ENCODE measurements at places on chromosomes 1 and 21.

GRCh38 chr1:204134103-204134502 is 17.7 kb downstream of the ETNK2 start:
- DNase-seq, result no peak

GRCh38 chr1:24786191-24786590 is 40.9 kb downstream of the CLIC4 start:
- peak; percentile 40 for DNase-seq

GRCh38 chr1:209344156-209344555 is 239.4 kb upstream of the CAMK1G start:
- DNase-seq, result no peak

DNA sequence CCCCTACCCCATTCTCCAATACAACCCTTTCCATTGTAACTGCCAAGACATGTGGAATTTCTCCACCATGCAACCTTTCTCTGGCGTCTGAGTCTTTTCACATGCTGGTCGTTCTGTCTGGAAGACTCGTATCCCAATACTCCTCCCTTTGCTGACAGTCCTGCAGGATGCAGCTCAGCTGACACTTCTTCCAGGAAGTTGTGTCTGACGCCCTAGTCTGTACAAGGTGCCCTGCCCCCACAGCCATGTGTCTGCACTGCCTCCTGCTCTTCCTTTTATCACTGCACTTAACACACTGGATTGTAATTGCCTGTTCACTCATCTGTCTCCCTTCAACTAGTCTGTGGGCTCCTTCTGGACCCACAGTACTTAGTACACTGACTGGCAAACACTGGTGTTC is 188.0 kb downstream of the LMX1A start:
- DNase-seq, result no peak

DNA sequence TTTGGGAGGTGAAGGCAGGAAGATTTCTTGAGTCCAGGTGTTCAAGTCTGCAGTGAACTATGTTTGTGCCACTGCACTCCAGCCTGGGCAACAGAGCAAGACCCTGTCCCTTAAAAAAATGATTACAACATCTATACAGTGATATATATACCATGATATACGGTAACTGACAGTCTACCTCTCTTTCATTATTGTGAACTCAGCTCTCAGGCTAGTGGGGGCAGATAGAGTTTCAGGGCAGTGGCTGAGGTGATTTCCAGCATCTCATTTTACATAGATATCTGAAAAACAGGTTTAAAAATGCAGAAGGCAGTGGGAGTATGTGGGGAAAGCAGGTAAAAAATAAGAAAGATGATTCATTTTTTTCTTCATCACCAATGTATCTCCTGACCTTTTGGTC is 8.1 kb upstream of the NTNG1 start:
- no peak for DNase-seq

DNA sequence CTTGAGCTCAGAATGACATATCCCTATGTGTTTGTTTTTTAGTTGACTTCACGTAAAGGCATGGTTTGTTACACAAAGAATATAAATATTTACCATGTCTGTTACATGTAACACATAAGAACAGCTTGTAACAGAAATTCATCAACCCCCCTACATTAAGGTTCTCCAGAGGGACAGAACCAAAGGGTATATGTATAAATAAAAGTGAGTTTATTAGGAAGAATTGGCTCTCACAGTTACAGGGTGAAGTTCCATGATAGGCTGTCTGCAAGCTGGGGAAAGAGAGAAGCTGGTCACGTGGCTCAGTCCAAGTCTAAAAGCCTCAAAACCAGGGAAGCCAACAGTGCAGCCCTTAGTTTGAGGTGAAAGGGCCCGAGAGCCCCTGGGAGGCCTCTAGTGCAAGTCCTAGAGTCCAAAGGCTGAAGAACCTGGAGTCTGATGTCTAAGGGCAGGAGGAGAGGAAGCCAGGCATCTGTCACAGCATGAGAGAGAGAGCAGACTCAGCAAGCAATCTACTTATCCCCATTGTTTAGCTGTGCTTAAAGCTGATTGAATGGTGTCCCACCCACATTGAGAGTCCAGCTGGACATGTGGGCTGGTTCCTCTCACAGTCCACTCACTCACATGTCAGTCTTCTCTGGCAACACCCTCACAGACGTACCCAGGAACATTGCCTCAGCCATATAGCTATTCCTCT is 15.8 kb downstream of the THRAP3 start:
- no peak for DNase-seq

DNA sequence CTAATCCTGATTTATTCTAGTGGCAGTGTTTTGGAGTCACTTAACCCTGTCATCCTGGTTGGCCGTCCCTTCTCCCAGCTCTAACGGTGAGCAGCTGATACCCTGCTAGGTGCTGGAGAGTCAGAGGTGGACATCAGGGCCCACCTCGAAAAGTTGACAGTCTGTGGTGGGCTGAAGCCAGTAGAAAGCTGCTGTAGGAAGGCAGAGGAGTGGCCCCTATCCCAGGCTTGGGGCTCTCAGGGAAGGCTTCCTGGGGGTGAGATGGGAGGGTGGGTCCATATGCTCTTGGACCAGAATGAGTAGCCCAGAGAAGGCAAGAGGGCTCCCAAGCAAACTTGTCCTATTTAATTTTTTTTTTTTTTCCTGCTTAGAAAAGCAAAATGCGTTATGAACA is 475 bp upstream of the RPL5 start:
- DNase-seq, result no peak
